ENCODE measurements at places on chromosomes 4 and X. TPM values are rescaled to one million over a fixed set of nuclear protein-coding genes. Genes with fewer than 3 reads are reported as not detected.

RNF175 gene
- not detected for total RNA-seq

TREX2 gene
- total RNA-seq = 1.7 TPM

MAGEA1 gene
- not detected for total RNA-seq

RTL3 gene
- 0.05 TPM for total RNA-seq

PLP1 gene
- not detected for total RNA-seq

SH2D1A gene
- total RNA-seq = not detected

SPANXA2 gene
- total RNA-seq = 0.22 TPM

MAGEA12 gene
- not detected for total RNA-seq

SPANXB1 gene
- 1.9 TPM for total RNA-seq

BEND4 gene
- not detected for total RNA-seq

GPR143 gene
- 0.16 TPM for total RNA-seq

DUSP21 gene
- not detected for total RNA-seq

PPEF2 gene
- total RNA-seq = 0.46 TPM

PAGE1 gene
- total RNA-seq = not detected

TMEM271 gene
- not detected for total RNA-seq

GNPDA2 gene
- total RNA-seq = 6.3 TPM

EDA gene
- 0.60 TPM for total RNA-seq

ARMCX1 gene
- 0.43 TPM for total RNA-seq

GLA gene
- total RNA-seq = 182 TPM

ZNF711 gene
- total RNA-seq = 1.1 TPM

TLR6 gene
- total RNA-seq = 3.6 TPM

GASK1B gene
- 0.53 TPM for total RNA-seq

LRIT3 gene
- total RNA-seq = not detected

SMIM10L2A gene
- total RNA-seq = 0.19 TPM

RHOXF2 gene
- not detected for total RNA-seq

FTSJ1 gene
- 67.6 TPM for total RNA-seq

CENPVL1 gene
- total RNA-seq = not detected

RAB40A gene
- total RNA-seq = not detected

BEX1 gene
- not detected for total RNA-seq

EXOC1L gene
- total RNA-seq = not detected

GAGE12F gene
- total RNA-seq = not detected

MCF2 gene
- not detected for total RNA-seq

XAGE1A gene
- total RNA-seq = not detected

MAGEC1 gene
- 0.02 TPM for total RNA-seq

LPAR4 gene
- total RNA-seq = not detected

ASB12 gene
- total RNA-seq = not detected

CXCR3 gene
- total RNA-seq = not detected

Measured in A549 treated with RU486 at 1 μM for 4 hours (cell line).